ENCODE measurements at places on chromosomes 1 and 21.
A peak's percentile ranks its signal among the peaks of the same experiment; 100 is the strongest.

- no peak for DNase-seq
These were observed 110.1 kb downstream of the SLC45A1 start for GRCh38 chr1:8427986-8428385.

DNA sequence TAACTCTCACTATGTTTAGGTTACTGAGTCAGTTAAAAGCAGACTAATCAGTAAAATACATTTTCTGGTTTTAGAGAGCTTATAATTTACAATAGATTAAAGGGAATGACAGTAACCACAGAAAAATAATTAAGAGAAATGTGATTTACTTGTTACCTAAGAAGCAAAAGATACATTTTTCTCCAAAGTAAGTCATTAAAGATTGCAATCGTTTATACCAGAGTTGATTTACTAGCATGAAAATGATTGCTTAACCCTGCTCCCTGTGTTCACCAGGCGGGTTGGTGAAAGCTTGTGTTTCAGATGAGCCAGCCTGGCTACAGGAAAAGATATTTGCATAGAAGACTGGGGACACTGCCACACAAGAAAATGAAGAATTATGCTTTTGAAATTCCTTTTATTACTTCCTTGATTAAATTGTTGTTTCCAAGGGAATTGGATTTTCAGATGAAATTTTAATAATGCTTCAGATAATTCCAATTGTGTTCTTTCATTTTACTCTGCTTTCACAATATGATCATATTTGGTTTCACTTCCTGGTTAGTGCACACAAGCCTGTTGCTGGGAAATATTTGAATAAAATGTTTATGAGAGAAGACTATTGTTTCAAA, 27.9 kb downstream of the LRRC8B start:
- no peak for DNase-seq

GRCh38 chr1:67980028-67980427, 70.4 kb downstream of the DIRAS3 start:
- no peak for DNase-seq

GRCh38 chr21:44817914-44818639, at the start of gene SUMO3:
Gene SUMO3, minus strand, starts transcription at chr21:44818062. Its CDS starts 94 bp downstream, at chr21:44817968.
- peak; percentile 83 for DNase-seq

GRCh38 chr1:35449334-35450008, 107.7 kb downstream of the KIAA0319L start:
- no peak for DNase-seq

- DNase-seq: peak; percentile 32
These were observed 88.4 kb downstream of the LRRC8C start for GRCh38 chr1:89721351-89721750.

DNA sequence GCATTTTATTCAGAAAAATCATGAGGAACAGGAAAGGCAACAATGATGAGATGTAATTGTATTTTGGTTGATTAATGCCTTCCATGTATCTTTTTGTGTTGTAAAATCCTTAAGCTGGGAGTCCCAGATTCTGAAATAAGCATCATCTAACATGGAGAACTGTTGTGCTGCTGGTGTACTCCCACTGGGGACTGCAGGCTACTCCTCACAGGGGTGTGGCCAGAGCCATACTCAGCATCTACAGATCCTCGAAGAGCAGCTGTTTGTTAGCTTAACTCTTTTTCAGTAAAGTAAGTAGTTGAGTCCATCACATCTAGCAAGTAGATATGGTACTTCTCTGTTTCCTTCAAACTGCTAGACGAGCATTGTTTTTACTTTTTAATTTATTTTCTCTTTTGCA, 358.0 kb downstream of the BRINP3 start:
- DNase-seq: no peak

GRCh38 chr1:75330624-75331023, 196.4 kb downstream of the LHX8 start:
- no peak for DNase-seq
